ENCODE measurements at places on chromosomes 5 and 9.

GRCh38 chr9:13896922-13897835 is 416.8 kb downstream of the NFIB start:
- no peak for DNase-seq

DNA sequence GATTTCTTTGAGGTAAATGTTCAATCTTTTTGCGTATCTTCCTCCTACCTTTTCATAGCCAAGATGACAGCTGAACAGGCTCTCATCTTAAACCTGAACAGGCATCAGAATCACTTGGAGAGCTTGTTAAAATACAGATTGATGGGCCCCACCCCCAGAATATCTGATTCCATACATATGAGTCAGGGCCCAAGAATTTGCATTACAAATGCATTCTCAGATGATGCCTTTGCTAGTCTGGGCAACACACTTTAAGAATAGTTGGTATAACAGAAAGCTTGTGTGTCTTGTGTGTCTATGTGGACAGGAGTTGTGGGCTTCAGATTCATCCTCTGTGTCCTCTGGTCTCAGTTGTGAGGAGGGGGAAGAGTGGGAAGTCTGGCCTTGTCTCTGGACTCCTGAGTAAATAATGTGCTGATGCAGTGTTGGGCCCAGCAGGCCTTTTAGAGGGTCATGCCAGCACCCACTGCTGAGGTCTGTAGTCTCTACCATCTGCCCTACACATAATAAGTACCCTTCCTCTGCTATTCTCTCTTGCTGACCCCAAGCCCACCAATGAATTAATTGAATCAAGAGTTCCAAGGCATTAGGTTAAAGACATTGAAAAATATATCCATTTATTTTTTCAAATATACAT is 43.1 kb downstream of the PTCD2 start:
- no peak for DNase-seq

- no peak for DNase-seq
Observed at GRCh38 chr5:64637837-64638443, 52.4 kb upstream of the SHISAL2B start.

GRCh38 chr5:146797658-146798057 is 80.9 kb downstream of the PPP2R2B start:
- DNase-seq, result no peak

- no peak for DNase-seq
Observed at GRCh38 chr9:3721096-3721495, 195.3 kb upstream of the RFX3 start.

GRCh38 chr5:166377756-166378155 is 1913.7 kb upstream of the WWC1 start:
- DNase-seq, result no peak

- DNase-seq, result no peak
Observed at GRCh38 chr9:93815135-93815534, 140.0 kb downstream of the BARX1 start.

GRCh38 chr9:94952565-94953373 is 226.3 kb downstream of the AOPEP start:
- DNase-seq, result no peak
